ENCODE measurements at places on chromosomes 5 and 9. TPM values are rescaled to one million over a fixed set of nuclear protein-coding genes. Genes with fewer than 3 reads are reported as not detected.

GRCh38 chr9:14748373-14748772 lies 25.8 kb upstream of the CER1 start:
- no peak for DNase-seq

DNA sequence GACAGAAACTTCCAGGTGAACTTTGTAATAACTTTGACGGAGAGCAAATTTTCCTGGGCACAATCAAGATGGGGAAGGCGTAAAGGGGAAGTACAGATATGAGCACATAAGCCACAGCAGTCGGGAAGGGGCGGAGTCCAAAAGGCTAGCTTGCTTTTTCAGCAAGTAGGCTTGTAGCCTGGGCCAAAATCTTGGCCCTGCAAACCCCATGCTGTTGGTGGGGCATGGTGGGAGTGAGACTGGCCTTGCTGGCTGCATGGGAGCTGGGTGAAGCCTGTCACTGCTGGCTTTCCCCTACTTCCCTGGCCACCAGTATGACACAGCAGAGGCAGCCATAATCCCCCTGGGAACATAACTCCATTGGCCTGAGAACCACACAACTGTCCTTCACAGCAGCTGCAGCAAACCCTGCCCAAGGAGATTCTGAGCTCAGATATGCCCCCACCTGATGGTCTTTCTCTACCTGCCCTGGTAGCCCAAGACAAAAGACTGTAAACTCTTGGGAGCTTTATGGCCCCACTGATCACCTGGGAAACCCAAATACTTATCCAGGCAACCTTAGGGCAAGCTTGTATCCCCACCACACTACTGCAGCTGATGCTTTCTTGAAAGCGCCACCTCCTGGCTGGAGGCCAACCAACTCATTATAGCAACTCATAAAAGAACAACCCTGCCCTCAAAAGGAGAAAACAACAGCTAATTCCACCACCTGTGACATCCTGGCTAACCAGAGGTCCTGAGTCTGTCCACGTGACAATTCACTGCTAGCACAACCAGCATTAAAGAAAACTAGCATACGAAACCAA lies 24.0 kb downstream of the DCTN4 start:
- DNase-seq, result no peak

DNA sequence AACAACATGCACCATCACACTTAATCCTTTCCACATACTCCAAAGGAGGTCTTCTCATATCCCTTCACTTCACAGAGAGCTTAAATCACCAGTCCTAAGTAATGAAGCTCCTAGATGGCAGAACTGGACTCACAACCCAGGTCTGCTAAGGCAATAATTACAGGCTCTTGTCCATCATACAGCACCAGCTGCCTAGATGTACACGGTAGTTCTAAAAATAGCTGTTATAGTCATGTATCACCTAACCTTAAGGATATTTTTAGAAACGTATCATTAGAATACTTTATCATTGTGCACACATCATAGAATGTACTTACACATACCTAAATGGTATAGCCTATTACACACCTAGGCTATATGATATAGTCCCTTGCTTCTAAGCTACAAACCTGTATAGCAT lies 644.6 kb upstream of the RGMB start:
- no peak for DNase-seq

DNA sequence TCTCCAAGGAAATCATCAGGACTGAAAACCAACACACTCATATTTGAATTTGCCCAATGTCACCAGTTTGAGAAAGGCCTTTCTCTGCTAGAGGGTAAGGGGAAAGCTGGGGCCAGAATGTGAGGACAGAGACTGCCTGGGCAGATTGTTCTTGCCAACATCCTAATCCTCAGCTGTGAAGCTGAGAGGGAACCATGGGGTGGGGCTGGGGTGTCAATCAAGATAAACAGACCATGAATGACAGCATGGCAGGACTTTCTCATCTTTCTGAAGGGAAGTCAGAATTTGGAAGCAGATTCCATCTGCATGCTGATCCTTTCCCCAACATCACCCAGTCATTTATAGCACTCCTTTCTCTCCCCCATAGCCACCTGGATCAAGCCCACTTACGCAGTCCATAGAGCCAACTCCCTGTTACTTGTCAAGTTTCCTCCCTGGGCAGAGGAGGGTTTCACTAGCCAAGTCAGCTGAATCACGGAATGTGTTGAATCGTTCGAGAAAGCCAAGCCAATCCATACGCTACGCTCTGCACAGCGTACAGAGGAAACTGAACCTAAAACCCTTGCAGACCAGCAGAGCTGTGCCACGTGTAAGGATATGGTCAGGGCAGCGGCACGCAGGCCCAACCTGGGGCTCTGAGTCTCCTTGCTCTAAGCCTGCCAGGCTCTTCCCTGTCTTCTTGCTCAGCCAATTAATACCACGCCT lies 14.9 kb downstream of the GLDC start:
- no peak for DNase-seq

Gene NUTM2F
- not detected for polyA plus RNA-seq

Data from immature natural killer cell (primary cell).